ENCODE measurements at places on chromosomes 11 and 22.
A peak's percentile ranks its signal among the peaks of the same experiment; 100 is the strongest.

DNA sequence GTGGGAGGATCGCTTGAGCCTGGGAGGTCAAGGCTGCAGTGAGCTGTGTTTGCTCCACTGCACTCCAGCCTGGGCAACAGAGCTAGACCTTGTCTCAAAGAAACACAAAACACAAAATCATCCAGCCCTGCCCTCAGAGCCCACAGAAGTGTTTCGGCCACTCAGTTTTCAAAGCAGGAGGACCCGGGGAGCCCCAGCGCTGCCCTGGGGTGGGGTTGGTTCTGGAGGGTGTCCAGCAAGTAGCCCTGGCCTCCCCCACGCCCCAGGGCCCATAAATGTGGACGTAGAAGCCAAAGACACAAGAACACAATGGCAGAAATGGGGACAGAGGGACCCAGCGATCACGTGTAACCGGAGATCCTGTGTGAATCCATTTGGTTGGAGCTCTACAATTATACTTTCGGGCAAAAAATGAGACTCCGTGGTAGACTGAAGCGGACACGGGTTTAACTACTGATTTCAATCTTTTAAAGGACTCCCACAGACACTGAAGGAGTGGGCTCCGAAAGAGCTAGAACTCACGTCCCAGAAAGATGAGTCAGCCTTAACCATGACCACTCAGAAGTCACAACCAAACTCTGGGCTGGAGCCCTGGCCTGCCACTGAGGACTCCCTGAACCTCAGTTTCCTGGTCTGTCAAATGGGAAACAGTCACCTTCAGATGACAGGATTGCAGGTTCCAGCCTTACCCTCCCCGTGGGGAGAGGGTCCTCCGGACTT, 9.0 kb upstream of the CYTH4 start:
- peak; percentile 47 for DNase-seq

- DNase-seq = peak; percentile 12
Observed at GRCh38 chr11:44029977-44030911, 17.5 kb upstream of the ACCSL start.

DNA sequence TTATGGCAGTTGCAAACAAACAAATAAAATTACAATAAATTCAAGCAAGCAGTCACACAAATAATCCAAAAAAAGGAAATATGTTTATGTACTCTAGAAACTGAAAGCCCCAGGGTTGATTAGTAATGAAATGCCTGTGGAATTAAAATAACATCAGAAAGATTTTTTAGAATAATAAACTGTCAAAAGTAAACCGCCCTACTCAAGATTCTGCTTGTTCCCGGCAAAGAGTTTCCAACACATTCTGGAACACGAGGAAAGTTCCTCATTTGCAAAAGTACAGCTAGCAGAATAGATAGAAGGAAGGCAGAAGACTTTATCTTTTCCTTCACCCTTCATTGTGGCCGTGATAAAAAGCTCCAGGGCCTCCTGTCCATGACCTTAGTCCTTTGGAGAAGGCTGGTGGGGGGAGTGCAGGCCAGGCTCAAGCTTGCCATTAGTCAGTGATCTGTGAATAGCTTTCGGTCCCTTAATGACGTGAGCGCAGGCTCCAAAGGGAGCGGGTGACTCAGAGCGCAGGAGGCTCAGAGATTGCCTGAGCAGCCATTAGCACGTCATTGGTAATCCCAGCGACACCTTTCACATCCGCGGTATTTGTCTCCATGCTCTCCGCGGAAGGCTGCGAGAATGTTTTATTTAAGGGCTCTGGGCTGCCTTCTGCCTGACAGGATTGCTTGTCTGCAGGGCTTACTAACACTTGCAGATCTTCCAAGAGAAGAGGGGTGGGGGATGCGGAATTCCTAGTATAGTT, 458.3 kb downstream of the METTL15 start:
- DNase-seq = peak; percentile 95

- no peak for DNase-seq
Observed at GRCh38 chr22:26660961-26661578, 3.7 kb downstream of the MIAT start.

Measured in lung microvascular endothelial cell (primary cell).